ENCODE measurements at places on chromosomes 5 and 9.

DNA sequence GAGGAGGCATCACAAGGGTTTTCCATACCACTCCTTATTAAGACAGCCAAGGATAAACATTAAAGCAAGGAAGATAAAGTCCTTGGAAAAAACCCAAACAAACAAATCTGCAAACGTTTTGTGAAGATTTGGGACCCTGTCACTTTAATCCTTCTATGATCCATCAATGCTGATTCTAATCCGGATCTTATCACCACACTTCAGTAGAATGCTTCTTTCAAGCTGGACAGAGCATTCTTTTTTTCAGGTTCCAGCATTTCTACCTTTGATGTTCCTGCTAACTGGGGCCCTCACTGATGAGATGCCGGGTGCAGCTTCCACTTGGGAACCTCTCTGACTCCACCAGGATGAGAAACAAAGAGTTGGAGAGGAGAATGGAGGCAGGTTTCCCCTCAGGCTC lies 132.8 kb upstream of the SHB start:
- no peak for DNase-seq

GRCh38 chr9:119986713-119987112 lies 593.3 kb downstream of the CDK5RAP2 start:
- DNase-seq: no peak

DNA sequence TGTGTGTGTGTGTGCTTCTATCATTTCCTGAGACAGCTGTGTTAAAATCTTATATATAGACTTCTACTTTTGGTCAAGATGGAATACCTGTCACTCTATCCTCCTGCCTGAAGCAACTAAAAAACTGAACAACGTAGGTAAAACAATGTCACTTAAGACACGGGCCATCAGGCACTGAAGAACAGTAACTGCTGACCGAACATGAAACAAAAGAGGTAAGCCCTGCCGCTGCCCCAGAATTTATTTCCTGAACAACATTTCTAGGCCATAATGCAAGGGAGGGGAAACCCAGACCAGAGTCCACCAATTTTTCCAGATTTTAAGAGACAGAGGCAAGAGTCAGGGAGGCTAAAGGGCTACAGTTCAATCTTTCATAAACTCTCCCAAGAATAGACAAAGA lies 156.0 kb downstream of the CDC42SE2 start:
- no peak for DNase-seq

DNA sequence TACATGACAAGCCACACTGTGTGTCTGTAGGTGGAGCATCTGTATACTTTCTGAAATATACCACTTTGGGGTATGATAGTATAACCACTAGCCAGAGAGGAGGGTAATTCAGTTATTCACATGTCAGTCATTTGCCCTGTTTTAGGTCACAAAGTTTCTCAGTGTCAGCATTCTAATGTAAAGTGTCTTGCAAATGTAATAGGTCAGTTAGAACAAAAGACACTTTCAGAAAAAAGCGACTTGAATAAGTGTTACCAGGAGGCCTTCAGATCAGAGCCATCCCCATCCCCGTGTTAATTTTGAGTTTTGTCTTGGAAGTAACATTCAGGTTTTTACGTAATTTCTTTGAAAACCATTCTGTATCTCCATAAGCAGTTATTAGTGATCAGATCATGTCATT lies 33.7 kb downstream of the TTC1 start:
- DNase-seq: no peak

- no peak for DNase-seq
Observed at GRCh38 chr5:132199116-132199680, 28.5 kb downstream of the P4HA2 start.

DNA sequence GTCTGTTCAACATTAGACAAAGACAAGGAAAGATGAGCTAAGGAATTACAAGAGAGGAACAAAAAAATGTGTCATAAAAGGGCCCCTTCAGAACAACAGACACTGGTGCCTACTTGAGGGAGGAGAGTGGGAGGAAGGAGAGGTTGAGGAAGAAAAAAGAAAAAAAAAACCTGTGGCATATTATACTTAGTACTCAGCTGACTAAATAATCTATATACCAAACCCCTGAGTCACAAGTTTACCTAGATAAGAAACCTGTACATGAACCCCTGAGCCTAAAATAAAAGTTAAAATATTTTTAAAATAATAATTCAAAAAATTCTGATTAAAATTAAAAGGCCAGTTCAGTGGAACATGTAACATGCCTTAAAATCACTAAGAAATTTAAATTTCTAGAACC lies 107.3 kb downstream of the MTREX start:
- no peak for DNase-seq

DNA sequence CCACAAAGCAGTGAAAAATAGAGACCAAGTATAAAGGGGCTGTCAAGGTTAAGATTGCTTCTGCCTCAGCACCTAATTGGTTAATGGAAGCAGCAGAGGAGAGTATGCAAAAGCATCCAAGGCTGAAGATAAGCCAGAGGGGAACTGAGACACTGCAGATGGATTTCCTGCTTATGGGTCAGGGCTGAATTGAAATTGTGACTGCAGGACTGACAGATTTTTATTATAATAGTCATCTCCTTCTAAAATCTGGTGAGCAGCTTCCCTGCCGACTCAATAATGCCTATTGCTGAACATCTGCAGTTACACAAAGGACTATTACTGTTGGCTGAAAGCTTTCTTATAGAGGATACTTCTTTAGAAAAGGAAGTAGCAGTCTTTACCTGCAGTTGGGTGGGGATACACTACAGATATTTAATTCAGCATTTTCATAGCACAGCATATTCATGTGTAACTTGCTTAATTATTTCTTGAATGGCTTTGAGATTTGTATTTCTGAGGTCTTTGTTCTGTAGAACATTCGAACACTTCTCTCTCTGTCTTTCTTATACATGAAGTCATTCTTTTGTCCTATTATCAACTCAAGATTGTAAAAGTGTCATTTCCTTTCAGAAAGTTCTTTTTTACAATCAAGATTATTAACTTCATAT lies 363.0 kb upstream of the RIOK2 start:
- DNase-seq: no peak

DNA sequence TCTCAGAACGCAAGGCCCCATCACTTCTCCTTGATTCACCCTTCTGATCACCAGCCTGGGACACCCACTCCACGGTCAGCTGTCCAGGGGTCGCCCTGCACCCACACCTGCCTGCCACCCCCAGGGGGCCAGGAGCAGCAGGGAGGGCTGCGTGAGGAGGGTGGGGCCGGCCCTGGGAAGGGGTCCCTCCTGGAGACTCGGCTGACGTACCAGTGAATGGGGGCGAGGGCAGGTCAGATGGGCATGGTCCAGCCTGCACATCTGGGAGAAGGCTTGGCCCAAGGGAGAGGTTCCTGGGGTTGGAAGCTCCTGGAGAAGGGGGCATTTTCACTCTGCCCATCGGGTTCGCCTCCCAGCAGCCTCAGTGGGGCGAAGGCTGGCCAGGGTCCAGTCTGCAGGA lies 21.8 kb upstream of the SARDH start:
- DNase-seq: no peak

GRCh38 chr5:96031180-96031579 lies 69.5 kb upstream of the ELL2 start:
- DNase-seq: no peak

DNA sequence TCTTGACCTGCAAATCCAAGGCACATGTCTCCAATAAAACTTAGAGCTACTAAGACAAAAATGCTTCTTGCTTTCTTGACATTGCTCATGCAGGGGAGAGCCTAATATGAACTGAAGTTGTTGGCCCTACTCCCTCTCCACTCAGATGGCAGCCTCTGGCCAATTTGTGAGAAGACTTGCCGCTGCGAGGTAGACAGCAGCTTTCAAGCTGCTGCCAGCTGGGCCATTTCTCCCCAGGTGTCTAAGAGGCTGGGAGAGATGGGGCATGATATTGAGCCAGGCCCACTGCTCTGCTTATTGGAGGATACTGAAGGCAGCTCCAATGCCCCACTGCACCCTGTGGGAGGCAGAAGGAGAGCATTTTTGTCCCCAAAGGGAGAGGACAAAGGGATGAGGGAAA lies 380.5 kb downstream of the RASEF start:
- no peak for DNase-seq

DNA sequence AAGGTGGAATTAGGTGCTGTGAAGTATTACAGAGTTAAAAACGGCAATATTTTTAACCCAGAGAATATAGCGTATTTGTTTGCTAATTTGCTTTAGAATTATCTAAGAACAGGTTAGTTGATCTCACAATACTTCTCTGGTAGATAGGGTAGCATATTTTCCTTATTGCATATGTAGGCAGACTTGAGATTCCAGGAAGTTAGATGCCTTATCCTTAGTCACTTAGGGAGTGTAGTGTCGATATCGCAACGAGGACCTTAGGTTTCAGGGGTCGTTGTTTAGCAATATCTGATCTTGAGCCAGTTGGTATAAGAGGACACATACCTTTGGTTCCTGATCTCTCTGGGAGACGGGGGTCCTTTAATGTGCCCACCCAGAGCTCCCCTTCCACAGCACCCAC lies 28.5 kb upstream of the IL6ST start:
- no peak for DNase-seq

Measured in activated CD4-positive, alpha-beta T cell treated with anti-CD3 and anti-CD28 coated beads for 4 hours (primary cell).